A673 (cell line): ENCODE measurements at places on chromosomes 1 and 21.

DNA sequence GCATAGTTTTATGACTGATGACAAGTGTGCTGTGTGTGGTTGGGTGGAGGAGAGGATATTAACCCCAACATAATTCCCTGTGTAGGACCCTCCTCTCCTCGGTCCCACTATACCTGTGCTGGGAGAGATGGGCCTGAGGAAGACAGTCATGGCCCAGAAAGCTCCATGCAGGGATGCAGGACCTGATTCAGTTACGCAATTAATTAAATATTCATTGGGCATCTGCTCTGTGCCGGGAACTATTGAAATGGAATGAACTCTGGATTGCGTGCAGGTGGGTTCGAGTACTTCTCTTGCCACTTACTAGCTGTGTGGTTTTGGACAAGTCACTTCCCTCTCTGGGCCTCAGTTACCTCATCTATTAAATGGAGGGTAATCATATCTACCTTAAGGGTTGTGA, 74.6 kb downstream of the CD247 start:
- DNase-seq, result no peak

DNA sequence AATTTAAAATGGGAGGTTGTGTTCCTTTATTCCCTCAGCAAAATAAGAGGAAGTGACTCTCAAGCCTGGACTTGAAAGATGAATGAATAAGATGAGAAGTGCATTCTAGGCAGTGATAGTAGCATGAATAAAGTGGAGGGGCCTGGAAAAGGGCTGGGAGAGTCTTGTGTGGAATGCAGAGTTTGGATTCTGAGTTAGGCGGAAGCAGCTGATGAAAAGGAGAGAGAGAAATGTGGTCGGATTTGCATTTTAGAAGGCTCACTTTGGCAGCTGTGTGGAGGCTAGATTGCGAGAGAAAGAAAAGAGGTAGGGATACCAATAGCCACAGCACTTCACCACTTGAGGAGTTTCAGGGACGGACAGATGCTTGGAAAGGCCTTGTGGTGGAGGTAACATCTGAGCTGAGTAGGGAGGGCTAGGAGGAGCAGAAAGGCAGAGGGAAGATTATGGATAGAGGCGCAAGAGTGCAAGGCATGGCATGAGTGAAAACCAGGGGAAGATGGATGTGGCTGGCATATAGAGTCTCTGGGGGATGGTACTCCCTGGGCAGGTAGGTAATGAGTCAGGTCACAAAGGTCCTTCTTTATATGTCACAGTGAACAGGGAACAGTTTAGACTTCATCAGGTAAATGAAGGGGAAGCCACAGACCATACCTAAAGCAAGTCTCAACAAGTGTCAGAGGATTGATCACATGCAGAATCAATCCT, 59.6 kb downstream of the ST3GAL3 start:
- DNase-seq, result no peak

GRCh38 chr21:28269173-28269572, 723.5 kb downstream of the LTN1 start:
- DNase-seq, result no peak

DNA sequence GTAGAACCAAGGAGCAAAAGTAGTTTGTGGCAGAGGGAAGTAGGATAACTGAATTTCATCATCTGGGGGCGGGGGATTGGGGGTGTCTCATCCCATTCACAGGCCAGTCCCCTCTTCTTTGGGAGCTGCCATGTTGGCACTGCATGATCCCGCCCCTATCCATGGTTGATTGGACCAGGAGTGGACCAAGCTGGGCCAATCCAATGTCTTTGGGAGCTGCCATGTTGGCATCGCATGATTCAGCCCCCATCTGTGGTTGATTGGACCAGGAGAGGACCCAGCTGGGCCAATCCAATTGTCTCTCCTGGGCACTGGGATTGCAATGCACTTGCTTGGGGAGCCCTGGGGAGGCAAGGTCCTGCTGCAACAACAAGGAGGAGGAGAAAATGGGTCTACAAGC, 12.3 kb upstream of the ALPL start:
- no peak for DNase-seq

- DNase-seq, result no peak
Measured at GRCh38 chr1:49208712-49209111, 432.0 kb upstream of the BEND5 start.

GRCh38 chr1:221706876-221707582, 34.9 kb downstream of the DUSP10 start:
- DNase-seq, result no peak

GRCh38 chr1:235650341-235651169, 971 bp upstream of the GNG4 start:
- DNase-seq, result no peak
